Fibroblast of villous mesenchyme (primary cell): ENCODE measurements at places on chromosomes 1 and 21. TPM values are rescaled to one million over a fixed set of nuclear protein-coding genes. Genes with fewer than 3 reads are reported as not detected.

The KIF17 gene
- 0.64 and 2.2 TPM in 2 replicates for total RNA-seq

The FCGR3B gene
- total RNA-seq: not detected in 2 replicates

The LCE2C gene
- total RNA-seq: not detected in 2 replicates

The MMP23B gene
- 6.5 and 11.0 TPM in 2 replicates for total RNA-seq

The PLXNA2 gene
- 0.86 and 1.9 TPM in 2 replicates for total RNA-seq

The LYPD8 gene
- under 0.01 TPM in 1 of 2 replicates, not detected in the other for total RNA-seq

The EFNA4 gene
- 2.6 and 3.9 TPM in 2 replicates for total RNA-seq

GRCh38 chr1:98386675-98387440 is 274.7 kb upstream of the SNX7 start:
- DNase-seq: no peak

DNA sequence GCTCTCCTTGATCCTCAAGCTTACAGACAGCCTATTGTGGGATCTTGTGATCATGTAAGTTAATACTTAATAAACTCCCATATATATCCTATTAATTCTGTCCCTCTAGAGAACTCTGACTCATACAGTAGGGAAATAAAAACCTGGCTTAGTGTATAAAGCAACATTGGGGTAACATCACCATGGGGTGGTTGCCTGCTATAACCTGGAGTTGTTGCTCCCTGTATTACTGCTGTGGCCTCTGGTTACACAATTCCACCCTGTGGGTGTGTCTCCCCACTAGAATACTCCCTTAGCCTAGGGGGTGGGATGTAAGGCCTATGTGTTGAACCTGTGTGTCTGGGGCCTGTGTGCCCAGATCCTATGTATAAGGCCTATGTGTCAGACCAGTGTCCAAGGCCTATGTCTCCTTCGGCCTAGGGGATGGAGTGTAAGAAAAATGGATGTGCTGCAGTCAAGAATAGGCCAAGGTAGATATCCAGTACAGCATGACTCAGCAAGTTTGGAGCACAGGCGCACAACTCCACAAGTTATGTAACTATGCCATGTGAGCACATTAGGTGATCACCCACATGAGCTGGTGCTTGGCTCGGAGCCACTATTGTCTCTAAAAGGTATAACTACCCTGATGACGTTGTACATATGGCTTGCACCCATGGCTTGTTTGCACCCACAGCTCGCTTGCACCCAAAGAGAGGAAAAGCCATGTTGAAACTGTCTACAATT is 96.8 kb upstream of the C1orf21 start:
- no peak for DNase-seq

DNA sequence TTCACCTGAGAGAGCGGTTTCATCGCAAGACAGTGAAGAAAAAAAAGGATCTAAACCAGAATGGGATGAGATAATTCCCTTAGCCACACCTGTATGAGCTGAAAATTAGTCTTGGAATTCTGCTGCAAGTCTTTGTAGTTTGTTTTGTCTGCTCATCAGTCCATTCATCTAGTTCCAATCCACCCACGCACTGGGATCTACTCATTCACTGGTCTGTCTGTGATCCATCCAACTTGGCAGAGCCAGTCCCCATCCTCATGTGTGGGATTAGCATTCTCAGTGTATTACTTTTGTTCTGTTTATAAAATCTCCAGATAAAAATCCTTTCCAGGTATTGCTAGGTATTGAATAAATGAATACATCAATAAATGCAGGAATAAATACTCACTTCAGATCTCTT is 266.5 kb upstream of the USP24 start:
- DNase-seq: no peak

- DNase-seq: no peak
Observed at GRCh38 chr1:64150729-64151230, 52.6 kb upstream of the UBE2U start.

DNA sequence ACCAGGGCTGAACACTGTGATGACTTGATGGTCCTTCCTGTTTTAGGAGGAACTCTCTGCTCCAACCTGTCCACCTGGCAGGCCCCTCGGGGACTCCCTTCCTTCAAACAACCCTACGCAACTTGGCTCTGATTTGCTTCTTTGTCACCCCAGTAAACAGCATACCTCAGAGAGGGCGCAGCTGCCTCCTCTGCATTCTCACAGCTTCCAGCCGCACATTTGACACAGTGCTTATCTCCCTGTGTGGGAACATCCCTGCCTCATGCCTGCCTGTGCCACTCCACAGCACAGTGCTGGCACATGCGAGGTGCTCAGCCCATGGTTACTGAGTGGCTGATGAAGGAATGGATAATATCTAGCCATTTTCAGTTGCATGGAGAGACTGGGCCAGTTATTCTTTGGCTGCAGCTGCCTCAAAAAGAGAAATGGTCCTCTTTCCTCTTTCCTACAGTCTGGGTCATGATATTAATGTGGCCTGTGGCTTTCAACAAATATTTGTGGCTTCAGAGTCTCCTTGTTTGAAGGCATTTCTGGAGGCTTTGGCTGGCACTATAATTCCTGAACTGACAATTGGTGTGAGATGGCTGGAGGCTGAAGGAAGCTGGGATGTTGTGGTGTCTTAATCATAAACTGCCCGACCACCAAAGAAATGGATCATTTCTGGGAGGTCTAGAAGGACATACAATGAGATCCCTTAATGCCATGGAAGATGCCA is 77.9 kb downstream of the TENT5C start:
- peak; percentile 19 for DNase-seq
